ENCODE measurements at places on chromosomes 2 and 18.

- no peak for DNase-seq
These were observed 243.9 kb downstream of the AFF3 start for GRCh38 chr2:99898336-99899048.

DNA sequence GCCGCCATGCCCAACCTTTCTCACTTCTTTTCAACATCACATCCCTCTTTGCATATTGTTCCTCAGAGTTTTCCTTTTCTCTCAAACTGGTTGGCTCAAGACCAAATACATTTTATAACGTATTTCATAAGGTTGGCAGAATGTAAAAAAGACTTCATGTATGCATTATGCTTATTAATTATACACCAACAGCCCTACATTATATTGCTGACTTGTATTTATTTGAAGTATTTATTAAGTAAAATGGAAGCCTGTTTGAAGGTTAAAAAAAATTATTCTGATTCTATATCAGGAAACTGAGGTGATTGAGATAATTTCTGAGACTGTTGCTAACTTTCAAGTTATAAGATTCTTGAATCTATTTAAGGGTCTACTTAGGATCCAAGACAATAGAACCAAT, 208.0 kb upstream of the KCNH7 start:
- no peak for DNase-seq

GRCh38 chr2:176758426-176758825, 454.2 kb upstream of the HNRNPA3 start:
- DNase-seq = no peak

DNA sequence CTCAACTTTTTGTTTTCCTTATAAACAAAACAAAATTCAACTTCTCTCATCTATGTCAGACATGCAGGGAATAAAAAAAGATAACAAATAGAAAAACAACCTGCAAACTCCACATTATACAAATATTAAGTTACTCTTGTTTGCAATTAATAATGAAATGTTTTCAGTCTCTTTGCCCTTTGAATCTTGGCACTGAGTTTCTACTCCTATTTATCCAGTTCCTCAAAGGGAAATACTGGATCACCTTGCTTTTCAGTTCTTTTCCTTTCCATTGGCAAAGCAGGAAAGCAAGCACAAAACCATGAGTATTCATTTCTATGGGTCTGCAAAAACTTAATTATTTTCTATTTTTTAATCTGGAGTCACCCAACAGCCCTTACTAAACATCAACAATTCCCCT, 23.6 kb downstream of the KANSL1L start:
- DNase-seq = no peak

- DNase-seq = no peak
These were observed at the start of gene TCF7L1 for GRCh38 chr2:85132834-85133637. Gene TCF7L1 (plus strand): TSS chr2:85133392. CDS start chr2:85133685, 293 bp downstream.

GRCh38 chr2:130845505-130846085, 8.9 kb downstream of the ARHGEF4 start:
- DNase-seq = no peak

DNA sequence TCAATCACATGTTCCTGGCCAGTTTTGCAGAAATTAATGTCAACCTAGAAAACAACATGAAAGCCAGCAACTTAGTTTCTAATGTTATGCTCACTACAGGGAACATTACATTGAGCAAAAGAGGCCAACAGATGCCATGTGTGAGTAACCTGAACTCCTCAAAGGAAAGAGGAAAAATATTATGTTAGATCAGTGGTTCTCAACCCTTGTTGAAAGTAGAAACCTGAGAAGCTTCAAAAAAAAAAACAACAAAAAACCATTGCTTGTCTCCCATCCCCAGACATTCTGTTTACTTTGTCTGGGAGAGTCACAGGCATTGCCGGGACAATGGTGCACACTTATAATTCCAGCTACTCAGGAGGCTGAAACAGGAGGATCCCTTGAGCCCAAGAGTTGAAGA, 57.7 kb downstream of the METTL4 start:
- DNase-seq = no peak
